Naive thymus-derived CD8-positive, alpha-beta T cell (primary cell): ENCODE measurements at places on chromosomes 7 and 10. TPM values are rescaled to one million over a fixed set of nuclear protein-coding genes. Genes with fewer than 3 reads are reported as not detected.

HYAL4 gene
- total RNA-seq, result not detected

FAM25A gene
- total RNA-seq, result not detected

FXYD4 gene
- not detected for total RNA-seq

CRPPA gene
- 1.6 TPM for total RNA-seq

ACBD7 gene
- total RNA-seq, result not detected

ABCA13 gene
- total RNA-seq, result not detected

DNA sequence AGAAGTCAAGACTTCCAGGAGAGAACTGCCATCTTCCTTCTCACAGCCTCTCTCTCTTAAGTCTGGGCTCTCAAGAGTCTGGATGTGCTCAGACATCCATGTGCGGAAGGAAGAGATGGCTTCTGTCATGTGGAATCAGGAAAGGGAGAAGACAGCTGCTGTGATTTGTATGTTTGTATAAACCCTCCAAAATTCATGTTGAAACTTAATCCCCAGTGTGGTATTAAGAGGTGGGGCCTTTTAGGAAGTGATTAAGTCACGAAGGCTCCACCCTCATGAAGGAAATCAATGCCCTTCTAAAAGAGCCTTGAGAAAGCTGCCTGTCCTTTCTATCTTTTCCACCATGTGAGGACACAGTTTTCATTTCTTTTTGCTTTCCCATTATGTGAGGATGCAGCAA lies 73.9 kb upstream of the PTN start:
- no peaks in the 10 kb centered on the region for H3K27me3 ChIP-seq
- H3K4me3 ChIP-seq, result no peak overlapping the region
- H3K27ac ChIP-seq, result no peak overlapping the region
- no peaks in the 10 kb centered on the region for H3K4me1 ChIP-seq
- DNase-seq, result no peak
- H3K36me3 ChIP-seq, result no peaks in the 10 kb centered on the region

DNA sequence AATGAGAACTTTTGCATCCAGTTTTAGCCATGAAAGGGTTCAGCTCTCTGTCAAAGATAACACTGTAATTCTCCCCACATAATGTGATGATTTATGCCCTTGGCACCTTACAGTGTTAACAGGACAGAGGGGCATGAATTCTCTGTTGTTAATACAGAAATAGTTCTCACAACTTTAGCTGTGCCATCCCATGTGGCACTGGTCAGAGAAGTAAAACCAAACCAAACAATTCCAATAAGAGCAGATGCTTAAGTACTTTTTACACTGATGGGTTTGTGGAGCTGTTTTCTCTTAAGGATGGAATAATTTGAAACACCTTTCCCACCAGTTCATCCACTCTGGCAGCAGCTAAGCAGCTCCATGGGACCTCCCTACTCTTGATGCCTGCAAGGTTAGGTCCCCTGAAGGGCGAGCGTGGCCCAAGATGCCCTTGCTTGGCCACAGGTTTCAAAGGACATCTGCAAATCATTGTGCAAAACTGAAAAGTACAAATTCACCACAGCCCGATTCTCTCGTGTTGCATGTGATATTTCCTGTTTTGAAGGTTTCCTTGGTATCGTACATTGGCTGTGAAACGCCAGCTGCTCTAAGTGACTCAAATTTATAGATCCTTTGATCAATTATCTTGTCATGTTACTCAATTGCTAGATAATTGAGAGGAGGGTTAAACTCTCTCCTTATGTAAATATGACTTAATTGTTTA lies 82.5 kb upstream of the CREB5 start:
- H3K27ac ChIP-seq, result peak overlapping the region; percentile 96
- H3K27me3 ChIP-seq, result no peaks in the 10 kb centered on the region
- H3K4me1 ChIP-seq, result peaks cover 15% of the 10 kb centered on the region
- peak overlapping the region; percentile 88 for H3K4me3 ChIP-seq
- H3K36me3 ChIP-seq, result no peaks in the 10 kb centered on the region
- no peak for DNase-seq

GRCh38 chr10:12699258-12699700 lies 302.2 kb downstream of the CCDC3 start:
- peaks cover 13% of the 10 kb centered on the region for H3K36me3 ChIP-seq
- no peak for DNase-seq
- H3K4me1 ChIP-seq, result peaks cover 1% of the 10 kb centered on the region
- H3K27ac ChIP-seq, result no peak overlapping the region
- no peaks in the 10 kb centered on the region for H3K27me3 ChIP-seq
- H3K4me3 ChIP-seq, result no peak overlapping the region

- no peak overlapping the region for H3K27ac ChIP-seq
- H3K27me3 ChIP-seq, result peaks cover 4% of the 10 kb centered on the region
- no peak overlapping the region for H3K4me3 ChIP-seq
- DNase-seq, result no peak
- no peaks in the 10 kb centered on the region for H3K36me3 ChIP-seq
Observed at GRCh38 chr10:35821339-35821911, 179.3 kb upstream of the FZD8 start.

DNA sequence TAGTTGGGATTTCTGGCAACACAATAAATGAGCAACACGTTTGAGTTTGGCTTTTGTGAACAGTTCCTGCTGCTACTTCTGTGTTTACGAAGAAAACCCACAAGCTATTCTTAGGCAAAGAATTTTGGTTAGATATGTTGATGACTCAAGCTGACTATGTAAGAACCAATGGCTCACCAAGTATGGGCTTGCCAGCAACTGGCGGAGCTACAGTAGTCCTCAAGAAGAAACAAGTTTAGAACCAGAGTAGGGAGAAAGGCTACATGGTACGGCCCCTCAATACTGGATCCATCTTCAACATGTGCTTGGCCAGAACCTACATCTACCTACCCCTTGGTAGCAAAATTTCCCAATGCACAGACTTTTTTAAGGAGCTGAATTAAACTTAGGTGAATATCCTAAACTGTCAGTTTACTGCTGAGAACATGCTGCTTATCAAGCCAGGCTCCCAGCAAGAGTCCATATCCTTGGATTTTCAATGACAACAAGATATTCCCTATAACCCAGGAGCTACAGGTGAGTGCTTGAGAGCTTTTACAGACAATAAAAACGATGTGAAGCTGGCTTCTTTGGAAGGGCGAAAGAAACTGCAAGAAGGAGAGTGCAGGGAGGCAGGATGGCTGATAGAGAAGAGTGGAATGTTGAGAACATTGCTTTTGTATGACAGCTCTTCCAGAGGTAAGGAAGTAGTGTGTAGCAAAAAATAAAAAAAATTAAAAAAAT lies 74.3 kb upstream of the ASAH2 start:
- H3K27me3 ChIP-seq, result no peaks in the 10 kb centered on the region
- H3K4me3 ChIP-seq, result no peak overlapping the region
- peaks cover 53% of the 10 kb centered on the region for H3K36me3 ChIP-seq
- no peak overlapping the region for H3K27ac ChIP-seq
- DNase-seq, result no peak

DNA sequence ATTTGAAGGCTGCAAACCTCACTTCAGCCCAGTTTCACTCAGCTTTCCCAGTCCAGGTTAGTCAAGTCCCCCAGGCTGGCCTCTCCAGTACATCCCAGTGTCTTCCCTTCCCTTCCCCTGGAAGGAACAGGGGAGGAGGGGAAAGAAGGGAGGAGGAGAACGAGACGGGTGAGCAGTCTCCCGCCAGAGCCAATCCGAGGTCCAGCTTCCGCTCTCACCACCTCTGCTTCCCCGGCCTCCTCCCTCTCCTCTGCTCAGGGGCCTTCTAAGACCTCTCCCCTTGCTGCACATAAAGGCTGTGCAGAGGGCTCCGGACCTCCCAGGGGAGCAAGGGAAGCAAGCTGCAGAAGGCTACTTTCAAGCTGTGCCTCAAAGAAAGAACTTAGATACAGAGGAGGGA lies 4.1 kb downstream of the ATG9B start:
- no peaks in the 10 kb centered on the region for H3K27me3 ChIP-seq
- no peak overlapping the region for H3K27ac ChIP-seq
- DNase-seq, result no peak
- H3K4me1 ChIP-seq, result peaks cover 31% of the 10 kb centered on the region
- no peak overlapping the region for H3K4me3 ChIP-seq

DNA sequence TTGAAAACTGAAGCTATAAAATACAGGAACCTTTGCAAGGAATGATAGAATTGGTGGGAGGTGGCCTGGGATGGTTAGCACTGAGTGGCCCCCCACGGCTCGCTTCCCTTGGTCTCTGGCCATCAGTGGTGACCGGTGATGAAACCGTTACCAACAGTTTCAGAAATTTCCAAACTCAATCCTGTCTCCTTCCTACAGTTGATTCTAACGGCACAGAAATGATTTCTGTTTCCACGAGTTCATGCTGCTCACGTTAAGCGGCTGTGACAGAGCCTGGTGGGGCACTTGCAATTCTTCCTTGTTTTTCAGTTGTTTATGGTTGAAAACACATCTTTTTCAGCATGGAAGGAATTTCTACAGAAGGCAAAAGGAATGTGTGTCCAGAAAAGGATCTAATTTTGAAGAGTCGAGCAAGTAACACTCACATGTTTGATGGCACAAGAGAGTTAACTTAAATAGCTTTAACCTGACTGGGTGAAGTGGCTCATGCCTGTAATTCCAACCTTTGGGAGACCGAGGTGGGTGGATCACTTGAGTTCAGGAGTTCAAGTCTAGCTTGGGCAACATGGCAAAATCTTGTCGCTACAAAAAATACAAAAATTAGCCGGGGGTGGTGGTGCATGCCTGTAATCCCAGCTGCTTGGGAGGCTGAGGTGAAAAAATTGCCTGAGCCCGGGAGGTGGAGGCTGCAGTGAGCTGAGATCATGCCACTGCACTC lies 100.1 kb downstream of the DNAJB6 start:
- H3K4me1 ChIP-seq, result peaks cover 13% of the 10 kb centered on the region
- H3K27ac ChIP-seq, result no peak overlapping the region
- DNase-seq, result no peak
- H3K36me3 ChIP-seq, result no peaks in the 10 kb centered on the region
- no peak overlapping the region for H3K4me3 ChIP-seq
